ENCODE measurements at places on chromosomes 16 and 17.

DNA sequence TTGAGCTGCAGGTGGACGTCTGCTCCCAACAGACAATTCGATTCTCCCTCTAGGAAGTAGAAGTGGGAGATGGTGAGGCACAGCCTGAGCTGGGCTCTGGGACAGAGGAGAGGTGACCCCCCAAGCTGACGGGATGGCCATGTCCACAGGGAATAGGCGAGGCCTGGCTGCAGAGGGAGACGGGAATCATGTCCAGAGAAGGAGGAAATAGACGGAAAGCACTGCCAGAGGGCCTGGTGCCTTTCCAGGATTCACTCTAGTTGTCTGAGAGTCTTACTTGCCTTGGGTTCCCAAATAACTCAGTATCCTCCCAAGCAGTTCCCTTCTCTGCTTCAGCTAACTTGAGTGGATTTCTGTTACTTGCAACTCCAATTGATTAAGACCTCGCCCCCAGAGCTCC, 4.3 kb upstream of the CRISPLD2 start:
- DNase-seq, result no peak

GRCh38 chr16:22220069-22220440, 14.0 kb downstream of the EEF2K start:
- DNase-seq, result no peak

GRCh38 chr17:4506175-4506813, 7.6 kb downstream of the SPNS2 start:
- DNase-seq, result no peak

- no peak for DNase-seq
Measured at GRCh38 chr17:19978209-19978802, 678 bp upstream of the AKAP10 start.

GRCh38 chr17:9434642-9435057, 141.0 kb downstream of the STX8 start:
- DNase-seq, result peak; percentile 6

DNA sequence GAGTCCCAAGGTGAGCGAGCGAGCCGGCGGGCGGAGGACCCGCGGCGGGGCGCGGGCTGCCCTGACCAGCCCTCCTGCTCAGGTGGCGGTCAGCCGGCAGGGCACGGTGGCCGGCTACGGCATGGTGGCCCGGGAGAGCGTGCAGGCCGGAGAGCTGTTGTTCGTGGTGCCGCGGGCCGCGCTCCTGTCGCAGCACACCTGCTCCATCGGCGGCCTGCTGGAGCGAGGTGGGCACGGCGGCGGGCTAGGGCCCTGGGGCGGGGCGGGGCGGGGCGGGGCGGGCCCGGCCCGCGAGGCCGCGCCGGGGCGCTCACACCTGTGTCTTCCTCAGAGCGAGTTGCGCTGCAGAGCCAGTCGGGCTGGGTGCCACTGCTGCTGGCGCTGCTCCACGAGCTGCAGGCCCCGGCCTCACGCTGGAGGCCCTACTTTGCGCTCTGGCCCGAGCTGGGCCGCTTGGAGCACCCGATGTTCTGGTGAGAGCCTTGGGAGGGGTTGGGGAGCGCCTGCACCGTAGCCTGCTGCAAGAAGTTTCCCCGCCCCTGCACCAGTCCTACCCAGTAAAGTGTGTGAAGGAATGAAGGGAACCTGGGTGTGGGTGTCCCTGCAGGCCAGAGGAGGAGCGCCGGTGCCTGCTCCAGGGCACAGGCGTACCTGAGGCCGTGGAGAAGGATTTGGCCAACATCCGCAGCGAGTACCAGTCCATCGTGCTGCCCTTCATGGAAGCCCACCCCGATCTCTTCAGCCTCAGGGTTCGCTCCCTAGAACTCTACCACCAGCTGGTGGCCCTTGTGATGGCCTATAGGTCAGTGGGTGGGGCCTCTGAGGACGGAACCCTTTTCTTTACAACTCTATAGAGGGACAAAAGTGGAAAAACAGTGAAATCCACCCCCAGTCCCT, 802 bp downstream of the SETD6 start:
- DNase-seq, result no peak

DNA sequence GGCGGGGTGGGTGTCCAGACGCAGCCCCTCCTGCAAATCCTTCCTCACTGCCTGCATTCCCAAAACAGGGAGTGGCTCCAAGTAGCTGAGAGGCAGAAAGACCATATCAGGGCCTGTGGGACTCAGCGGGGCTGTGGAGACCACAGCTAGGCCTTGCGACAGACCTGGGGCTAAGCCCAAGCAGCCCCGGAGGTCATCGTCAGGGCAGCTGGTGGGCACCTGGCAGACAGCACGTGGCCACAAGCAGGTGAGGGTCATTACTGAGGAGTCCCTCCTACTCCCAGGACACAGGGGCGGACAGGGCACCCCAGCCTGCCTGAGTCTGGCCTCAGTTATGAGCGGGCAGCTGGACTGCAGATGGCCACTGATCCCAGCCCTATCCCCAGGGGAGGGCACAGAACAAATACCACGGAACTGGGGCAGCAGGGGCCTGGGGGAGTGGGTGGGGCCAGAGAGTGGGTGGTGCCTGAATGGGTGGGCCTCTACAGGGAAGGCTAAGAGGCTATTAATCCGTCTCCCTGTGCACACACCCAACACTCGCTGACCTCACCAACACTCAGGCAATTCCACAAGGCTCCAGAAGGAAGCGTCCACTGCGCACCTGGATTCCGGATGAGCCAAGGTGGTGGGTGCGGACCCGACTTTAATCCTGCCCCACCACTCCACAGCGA, 8.5 kb downstream of the HS3ST6 start:
- no peak for DNase-seq

- DNase-seq, result no peak
Measured at GRCh38 chr16:57244463-57244766, 644 bp upstream of the ARL2BP start.

GRCh38 chr16:85593494-85594221, 19.5 kb upstream of the GSE1 start:
- no peak for DNase-seq

DNA sequence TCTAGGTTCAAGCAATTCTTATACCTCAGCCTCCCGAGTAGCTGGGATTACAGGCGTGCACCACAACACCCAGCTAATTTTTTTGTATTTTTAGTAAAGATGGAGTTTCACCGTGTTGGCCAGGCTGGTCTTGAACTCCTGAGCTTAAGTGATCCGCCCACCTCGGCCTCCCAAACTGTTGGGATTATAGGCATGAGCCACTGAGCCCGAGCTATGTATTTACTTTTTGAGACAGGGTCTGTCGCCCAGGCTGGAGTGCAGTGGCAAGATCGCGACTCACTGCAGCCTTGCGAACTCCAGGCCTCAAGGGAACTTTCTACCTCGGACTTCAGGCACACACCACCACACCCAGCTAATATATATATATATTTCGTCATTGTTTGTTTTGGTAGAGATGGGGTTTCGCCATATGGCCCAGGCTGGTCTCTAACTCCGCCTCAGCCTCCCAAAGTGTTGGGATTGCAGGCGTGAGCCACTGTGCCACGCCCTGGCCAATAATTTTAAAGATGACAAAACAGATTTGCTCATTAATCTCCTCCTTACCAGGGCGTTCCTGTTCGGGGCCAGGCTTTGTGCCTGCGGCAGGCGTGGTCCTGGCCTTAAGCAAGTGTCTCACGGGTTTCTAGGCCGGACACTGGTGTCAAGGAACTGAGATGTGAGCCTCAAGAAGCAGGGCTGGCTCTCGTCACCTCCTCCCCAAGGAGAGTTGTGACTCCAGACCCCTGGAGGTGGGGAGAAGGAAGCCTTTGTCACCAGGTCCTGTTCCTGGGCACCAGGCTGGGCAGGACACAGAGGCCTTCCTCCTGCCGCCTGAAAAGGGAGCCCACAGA, 4.3 kb upstream of the NPW start:
- DNase-seq, result no peak

DNA sequence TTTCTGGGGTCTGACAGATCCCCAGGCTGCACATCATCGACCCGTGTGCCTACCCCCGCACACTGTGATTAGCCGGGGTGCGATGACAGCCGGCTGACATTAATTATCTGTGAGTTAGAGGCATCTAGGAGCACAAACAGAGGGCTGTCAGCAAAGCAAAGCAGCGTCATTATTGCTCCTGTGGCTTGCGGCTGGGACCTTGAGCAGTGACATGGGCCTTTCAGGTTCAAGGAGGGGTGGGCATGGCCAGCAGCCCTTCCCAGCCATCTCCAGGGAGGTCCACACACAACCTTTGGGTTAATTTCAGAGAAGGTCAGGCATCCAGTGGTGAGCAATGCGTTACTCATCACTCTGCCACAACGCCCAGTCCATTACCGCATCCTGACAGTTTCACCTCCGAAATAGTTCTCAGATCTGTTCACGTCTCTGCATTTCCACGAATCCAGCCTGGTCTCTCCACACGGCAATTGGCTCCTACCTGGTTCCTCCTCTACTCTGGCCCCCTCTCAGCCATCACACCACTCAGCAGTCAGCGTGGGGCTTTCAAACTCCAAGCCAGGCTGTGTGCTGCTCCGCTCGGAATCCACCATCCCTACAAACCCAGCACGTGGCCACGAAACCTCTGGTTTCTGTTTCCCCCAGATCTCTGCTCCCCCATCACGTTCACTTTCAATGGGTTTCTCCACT, 249.7 kb upstream of the C16orf82 start:
- DNase-seq, result peak; percentile 12

- DNase-seq, result no peak
Measured at GRCh38 chr16:18792836-18793433, 2.8 kb upstream of the RPS15A start.

DNA sequence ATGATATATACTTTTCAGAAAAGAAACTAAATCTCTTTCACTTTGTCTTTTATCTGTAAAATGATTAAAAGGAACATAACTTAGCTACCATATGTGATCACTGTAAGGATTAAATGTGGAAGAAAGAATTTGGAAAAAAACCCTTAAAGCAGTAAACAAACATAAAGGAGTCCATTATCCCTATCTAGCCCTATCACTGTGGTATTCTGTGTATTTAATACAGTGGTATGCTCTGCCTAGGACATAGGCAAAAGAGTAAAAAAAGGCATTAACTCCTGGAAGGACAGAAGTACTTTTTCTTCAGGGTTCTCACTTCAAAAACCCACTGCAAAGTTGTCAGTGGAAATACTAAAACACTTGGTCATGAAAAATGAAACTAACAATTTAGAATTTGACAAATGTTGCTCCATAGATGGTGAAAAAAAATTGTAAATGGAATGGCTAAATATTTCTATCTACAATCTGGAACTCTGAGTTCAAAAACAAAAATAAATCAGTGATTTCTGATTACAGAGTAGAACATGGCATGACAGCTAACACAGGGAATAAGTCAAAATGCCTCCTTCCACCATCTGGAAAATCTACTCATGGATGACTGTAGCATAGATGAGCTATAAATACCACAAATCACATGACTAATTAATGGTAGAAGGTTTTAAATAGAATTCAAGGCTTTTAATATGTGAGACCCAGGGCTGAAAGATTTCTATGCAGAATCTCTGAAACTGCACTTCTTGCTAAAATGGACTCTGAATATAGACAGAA, 140.1 kb downstream of the ITFG1 start:
- no peak for DNase-seq

GRCh38 chr17:32482568-32483320, 4.0 kb upstream of the CDK5R1 start:
- no peak for DNase-seq

DNA sequence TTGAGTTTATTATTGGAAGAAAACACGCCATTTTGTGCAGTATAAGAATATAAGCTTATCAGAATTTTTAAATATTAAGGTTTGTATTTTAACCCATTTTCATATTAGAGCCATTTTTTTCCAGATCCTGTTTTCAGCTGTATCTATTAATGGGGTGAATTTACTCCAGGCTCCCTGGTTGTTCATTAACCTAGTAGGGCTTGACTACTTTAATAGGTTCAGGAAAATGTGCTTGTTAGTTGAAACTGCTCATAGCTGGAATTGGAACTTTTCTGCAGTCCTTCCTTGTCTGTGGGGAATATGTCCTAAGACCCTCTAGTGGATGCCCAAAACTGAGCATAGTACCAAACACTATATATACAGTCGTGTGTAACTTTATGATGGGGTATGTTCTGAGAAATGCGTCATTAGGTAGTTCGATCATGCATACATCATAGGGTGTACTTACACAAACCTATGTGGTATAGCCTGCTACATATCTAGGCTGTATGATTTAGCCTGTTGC, 28.0 kb downstream of the NFAT5 start:
- no peak for DNase-seq

DNA sequence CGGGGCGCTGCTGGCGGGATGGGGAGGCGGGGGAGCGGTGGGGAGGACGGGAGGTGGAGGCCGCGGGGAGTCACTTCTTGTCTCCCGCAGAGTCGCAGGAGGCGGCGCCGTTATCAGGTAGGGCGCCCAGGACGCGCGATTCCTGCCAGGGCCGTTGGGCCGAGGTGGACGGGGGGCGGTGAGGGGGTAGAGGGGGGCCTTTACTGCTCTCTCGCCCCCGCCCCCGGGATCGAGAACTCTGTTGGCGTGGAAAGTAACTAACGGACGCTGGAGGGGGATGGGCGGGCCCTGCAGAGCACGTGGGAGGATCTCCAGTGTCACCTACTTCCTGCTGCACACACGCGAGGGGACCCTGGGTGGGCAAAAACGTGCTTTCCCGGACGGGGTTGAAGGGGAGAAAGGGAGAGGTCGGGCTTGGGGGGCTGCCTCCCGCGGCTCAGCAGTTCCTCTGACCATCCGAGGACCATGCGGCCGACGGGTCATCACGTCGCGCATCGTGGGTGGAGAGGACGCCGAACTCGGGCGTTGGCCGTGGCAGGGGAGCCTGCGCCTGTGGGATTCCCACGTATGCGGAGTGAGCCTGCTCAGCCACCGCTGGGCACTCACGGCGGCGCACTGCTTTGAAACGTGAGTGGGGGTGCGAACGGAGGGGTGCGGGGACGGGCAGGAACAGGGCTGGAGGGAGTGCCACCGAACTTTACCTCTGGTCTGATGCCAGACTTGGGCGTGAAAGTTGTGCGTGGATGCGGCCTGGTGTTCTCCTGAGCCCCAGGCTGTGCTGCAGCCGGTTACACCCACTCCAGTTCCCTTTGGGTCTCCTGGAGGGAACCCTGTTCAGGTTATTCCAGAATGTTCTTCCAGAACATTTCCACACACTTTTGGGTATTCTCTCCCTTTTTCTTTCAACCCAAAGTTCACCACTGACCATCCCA, 569 bp downstream of the PRSS21 start:
- DNase-seq, result no peak

- DNase-seq, result no peak
Measured at GRCh38 chr17:73888862-73889261, 244.6 kb upstream of the SDK2 start.

GRCh38 chr16:74700116-74700437, 585 bp downstream of the MLKL start:
- DNase-seq, result no peak

- DNase-seq, result no peak
Measured at GRCh38 chr16:28558456-28558855, 4.7 kb downstream of the SGF29 start.

DNA sequence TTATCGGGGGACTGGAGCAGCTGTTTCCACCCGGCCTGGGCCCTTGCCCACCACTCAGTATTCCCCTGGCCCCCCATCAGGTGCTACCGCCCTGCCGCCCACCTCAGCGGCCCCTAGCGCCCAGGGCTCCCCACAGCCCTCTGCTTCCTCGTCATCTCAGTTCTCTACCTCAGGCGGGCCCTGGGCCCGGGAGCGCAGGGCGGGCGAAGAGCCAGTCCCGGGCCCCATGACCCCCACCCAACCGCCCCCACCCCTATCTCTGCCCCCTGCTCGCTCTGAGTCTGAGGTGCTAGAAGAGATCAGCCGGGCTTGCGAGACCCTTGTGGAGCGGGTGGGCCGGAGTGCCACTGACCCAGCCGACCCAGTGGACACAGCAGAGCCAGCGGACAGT, 6.1 kb upstream of the TMEM88 start:
- no peak for DNase-seq

- no peak for DNase-seq
Measured at GRCh38 chr17:74852237-74853047, 7.2 kb downstream of the GRIN2C start.
